ENCODE measurements at places on chromosomes 5 and 9. TPM values are rescaled to one million over a fixed set of nuclear protein-coding genes. Genes with fewer than 3 reads are reported as not detected.

- H3K4me3 ChIP-seq = no peak overlapping the region
- no peak overlapping the region for H3K27ac ChIP-seq
- H3K4me1 ChIP-seq = peaks cover 32% of the 10 kb centered on the region
- DNase-seq = no peak
These were observed 15.7 kb downstream of the USP20 start for GRCh38 chr9:129850821-129851550.

GRCh38 chr5:33261305-33261704 lies 179.5 kb upstream of the TARS1 start:
- peaks cover 2% of the 10 kb centered on the region for H3K27me3 ChIP-seq
- no peak overlapping the region for H3K4me3 ChIP-seq
- H3K36me3 ChIP-seq = no peaks in the 10 kb centered on the region
- no peaks in the 10 kb centered on the region for H3K4me1 ChIP-seq
- DNase-seq = no peak
- H3K27ac ChIP-seq = no peak overlapping the region

- H3K27ac ChIP-seq = no peak overlapping the region
- no peaks in the 10 kb centered on the region for H3K4me1 ChIP-seq
These were observed 35.4 kb upstream of the MAP1B start for GRCh38 chr5:72071906-72072305.

GRCh38 chr5:40572937-40573336 lies 106.8 kb upstream of the PTGER4 start:
- H3K4me3 ChIP-seq = no peak overlapping the region
- H3K4me1 ChIP-seq = peaks cover 24% of the 10 kb centered on the region
- H3K36me3 ChIP-seq = peaks cover 2% of the 10 kb centered on the region

DNA sequence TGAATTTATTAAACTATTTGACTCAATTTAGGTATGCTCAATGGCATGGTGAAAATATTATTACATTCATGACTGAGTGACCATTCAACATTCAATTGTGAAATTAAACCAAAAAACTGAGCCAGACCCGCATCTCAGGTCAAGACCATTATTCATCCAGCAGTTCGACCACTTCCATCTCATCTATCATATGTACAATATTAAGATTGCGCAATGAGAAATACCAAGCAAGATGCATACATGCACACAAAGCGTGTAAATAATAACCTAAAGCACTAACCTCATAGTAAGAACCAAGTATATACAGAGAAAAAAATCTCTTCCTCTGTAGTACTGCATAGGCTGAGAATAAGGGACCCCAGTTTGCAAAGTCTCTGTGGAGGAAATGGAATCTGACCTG lies 310.2 kb downstream of the ADGRV1 start:
- H3K4me1 ChIP-seq = peaks cover 2% of the 10 kb centered on the region
- H3K36me3 ChIP-seq = no peaks in the 10 kb centered on the region

- H3K27me3 ChIP-seq = no peaks in the 10 kb centered on the region
- no peak for DNase-seq
- H3K4me1 ChIP-seq = no peaks in the 10 kb centered on the region
- H3K4me3 ChIP-seq = no peak overlapping the region
- H3K27ac ChIP-seq = no peak overlapping the region
- no peaks in the 10 kb centered on the region for H3K36me3 ChIP-seq
These were observed 17.4 kb upstream of the RORB start for GRCh38 chr9:74479711-74480110.

GRCh38 chr5:96823900-96824380 lies 16.2 kb upstream of the ERAP1 start:
- peaks cover 18% of the 10 kb centered on the region for H3K4me1 ChIP-seq
- no peak overlapping the region for H3K27ac ChIP-seq
- DNase-seq = no peak
- H3K4me3 ChIP-seq = no peak overlapping the region
- peaks cover 11% of the 10 kb centered on the region for H3K27me3 ChIP-seq

DNA sequence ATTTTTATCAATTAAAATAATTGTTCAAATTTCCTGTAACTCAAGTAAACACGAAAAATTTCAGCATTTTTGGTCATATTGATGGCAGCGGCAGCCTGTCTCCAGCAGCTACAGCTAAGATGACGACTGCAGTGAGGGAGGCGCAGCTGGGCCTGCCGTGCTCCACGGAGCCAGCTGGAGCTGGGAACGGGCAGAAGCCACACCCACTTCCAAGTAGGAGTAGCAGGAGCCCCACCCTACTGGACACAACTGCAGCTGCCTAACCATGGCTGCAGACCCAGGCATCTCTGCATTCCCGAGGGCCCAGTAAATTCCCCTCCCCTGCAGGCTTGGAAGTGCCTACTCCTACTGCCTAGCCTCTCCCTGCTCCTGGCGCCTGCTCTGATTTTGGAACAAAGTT lies 2031.7 kb downstream of the EFNA5 start:
- H3K4me3 ChIP-seq = no peak overlapping the region
- H3K27ac ChIP-seq = no peak overlapping the region
- H3K4me1 ChIP-seq = no peaks in the 10 kb centered on the region
- DNase-seq = no peak

DNA sequence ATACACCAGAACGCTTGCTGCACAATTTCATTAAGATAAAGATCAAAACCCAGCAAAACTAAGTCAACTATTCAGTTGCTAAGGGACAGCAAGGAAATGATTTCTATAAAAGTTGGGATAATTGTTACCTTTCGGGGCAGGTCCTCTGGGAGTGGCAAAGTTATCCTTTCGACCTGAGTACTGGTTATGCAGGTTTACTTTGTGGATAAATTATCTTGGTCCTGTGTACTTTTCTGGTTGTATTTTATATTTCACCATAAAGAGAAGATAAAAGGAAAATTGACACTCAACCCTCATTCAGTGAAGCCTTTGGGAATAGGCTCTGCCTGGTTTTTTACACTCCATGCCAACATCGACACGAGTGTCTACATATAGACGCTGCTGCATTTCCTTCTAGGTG lies 146.5 kb downstream of the SYK start:
- H3K36me3 ChIP-seq = no peaks in the 10 kb centered on the region
- no peak for DNase-seq
- H3K4me1 ChIP-seq = peaks cover 4% of the 10 kb centered on the region
- no peak overlapping the region for H3K27ac ChIP-seq
- H3K27me3 ChIP-seq = peaks cover 42% of the 10 kb centered on the region

DNA sequence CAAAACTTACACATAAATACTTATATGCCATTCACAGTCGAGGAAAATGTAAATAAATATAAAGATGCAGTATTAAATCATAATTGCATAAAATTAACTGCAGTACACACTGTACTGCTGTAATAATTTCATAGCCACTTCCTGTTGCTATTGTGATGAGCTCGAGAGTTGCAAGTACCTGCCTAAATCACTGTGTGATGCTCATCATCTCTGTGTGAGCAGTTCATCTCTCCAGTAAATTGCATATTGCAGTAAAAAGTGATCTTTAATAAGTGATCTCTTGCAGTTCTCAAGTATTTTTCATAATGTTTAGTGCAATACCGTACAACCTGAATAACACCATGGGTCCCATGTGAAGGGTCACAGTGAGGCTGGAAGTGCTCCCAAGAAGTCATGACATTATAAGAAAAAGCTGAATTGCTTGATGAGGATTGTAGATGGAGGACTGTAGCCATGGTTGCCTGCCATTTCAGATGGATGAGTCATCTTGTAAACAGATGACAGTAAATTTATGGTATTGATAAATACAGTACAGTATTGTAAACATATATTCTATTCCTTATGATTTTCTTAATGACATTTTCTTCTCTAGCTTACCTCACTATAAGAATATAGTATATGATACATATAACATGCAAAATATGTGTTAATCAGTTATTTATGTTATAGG lies 34.9 kb downstream of the SYK start:
- no peaks in the 10 kb centered on the region for H3K4me1 ChIP-seq
- H3K36me3 ChIP-seq = no peaks in the 10 kb centered on the region
- no peak for DNase-seq
- H3K4me3 ChIP-seq = no peak overlapping the region
- no peak overlapping the region for H3K27ac ChIP-seq
- peaks cover 4% of the 10 kb centered on the region for H3K27me3 ChIP-seq

GRCh38 chr9:134442486-134443173 lies 116.4 kb downstream of the RXRA start:
- H3K4me1 ChIP-seq = peaks cover 6% of the 10 kb centered on the region
- no peak overlapping the region for H3K27ac ChIP-seq
- DNase-seq = no peak
- H3K27me3 ChIP-seq = peaks cover 10% of the 10 kb centered on the region
- H3K4me3 ChIP-seq = no peak overlapping the region

- no peak overlapping the region for H3K27ac ChIP-seq
- no peaks in the 10 kb centered on the region for H3K27me3 ChIP-seq
- no peaks in the 10 kb centered on the region for H3K4me1 ChIP-seq
- DNase-seq = no peak
- no peak overlapping the region for H3K4me3 ChIP-seq
These were observed 56.1 kb downstream of the GRIA1 start for GRCh38 chr5:153546566-153546965.

DNA sequence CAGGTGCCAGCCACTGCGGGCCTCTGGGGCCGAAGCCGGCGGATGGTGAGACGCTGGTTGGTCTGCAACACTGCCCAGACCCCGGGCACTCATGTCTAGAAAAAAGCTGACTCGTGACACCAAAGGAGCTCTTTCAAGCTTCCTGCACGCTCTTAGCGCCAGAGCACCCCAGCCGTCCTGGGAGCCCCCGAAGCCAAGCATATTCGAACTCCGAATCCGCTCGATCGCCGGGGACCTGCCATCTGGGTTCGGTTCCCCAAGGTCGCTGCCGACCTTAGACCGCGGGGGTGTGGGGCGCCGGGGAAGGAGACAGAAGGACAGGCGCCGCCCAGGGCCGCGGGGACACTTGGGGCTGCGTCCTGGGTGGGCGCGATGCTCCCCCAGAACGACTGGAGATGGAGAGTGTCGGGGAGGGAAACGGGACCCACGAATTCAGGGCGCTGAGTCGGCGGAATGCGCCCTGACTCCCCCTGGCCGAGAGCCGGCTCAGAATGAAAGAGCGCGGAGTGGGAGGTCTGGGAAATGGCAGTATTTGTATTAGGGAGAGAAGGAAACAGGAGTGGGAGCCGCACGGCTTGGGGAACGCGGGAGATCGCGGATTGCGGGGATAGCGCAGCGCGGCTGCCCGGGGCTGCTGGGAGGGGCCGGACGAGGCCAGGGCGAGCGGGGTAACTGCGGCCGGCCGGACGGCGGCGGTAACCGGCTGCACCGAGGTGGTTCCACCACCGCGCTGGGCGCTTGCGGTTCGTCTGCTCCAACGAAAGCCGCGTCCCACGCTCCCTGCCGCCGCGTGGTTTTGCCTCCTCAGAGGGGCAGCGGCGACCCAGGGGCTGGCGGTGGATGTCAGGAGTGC lies 20.1 kb upstream of the MARCHF6 start:
- peak; percentile 58 for DNase-seq
- peaks cover 4% of the 10 kb centered on the region for H3K4me1 ChIP-seq
- no peak overlapping the region for H3K27ac ChIP-seq

GRCh38 chr5:173812811-173813550 lies 75.2 kb upstream of the CPEB4 start:
- no peaks in the 10 kb centered on the region for H3K36me3 ChIP-seq
- H3K27ac ChIP-seq = no peak overlapping the region
- H3K27me3 ChIP-seq = peaks cover 13% of the 10 kb centered on the region

DNA sequence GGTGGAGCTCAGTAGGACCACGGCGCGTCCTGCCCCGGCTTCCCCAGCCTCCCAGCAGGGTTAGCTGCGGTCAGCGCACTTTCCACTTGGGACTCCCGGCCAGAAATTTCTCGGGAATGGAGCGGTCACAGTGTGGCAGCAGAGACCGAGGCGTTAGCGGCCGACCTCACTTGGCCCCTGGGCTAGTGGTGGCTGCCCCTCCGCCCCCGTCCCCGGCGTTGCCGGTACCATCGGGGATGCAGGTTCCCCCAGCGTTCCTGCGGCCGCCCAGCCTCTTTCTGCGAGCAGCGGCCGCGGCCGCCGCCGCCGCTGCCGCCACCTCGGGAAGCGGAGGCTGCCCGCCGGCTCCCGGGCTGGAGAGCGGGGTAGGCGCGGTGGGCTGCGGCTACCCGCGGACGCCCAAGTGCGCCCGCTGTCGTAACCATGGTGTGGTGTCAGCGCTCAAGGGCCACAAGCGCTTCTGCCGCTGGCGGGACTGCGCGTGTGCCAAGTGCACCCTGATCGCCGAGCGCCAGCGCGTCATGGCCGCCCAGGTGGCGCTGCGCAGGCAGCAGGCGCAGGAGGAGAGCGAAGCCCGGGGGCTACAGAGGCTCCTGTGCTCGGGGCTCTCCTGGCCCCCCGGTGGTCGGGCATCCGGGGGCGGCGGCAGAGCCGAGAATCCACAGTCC lies 460 bp downstream of the DMRTA1 start:
- DNase-seq = peak; percentile 68
- peaks cover 3% of the 10 kb centered on the region for H3K4me1 ChIP-seq
- H3K27me3 ChIP-seq = peaks cover 46% of the 10 kb centered on the region
- no peak overlapping the region for H3K4me3 ChIP-seq

GRCh38 chr9:88243736-88244135 lies 105.5 kb upstream of the SPATA31C2 start:
- no peak overlapping the region for H3K27ac ChIP-seq
- H3K4me1 ChIP-seq = no peaks in the 10 kb centered on the region
- no peak for DNase-seq
- H3K36me3 ChIP-seq = no peaks in the 10 kb centered on the region
- no peak overlapping the region for H3K4me3 ChIP-seq
- H3K27me3 ChIP-seq = peaks cover 37% of the 10 kb centered on the region

DNA sequence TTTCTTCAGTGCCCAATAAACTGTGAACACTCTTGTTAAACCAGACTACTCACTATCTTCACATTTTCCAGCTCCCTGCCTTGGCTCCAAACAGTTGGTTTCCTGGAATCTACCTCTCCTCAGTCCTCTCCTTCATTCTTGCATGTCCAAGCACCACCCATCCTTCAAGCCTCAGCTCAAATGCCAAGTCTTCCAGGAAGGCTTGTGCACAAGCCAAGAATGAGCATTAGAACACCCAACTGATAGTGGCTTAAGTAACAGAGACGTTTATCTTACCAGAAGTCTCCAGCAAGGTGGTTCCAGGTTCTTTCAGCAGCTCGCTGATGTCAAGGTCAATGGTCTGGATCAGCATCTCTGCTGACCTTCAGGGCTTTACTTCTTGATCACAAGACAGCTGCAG lies 60.1 kb downstream of the PTPDC1 start:
- DNase-seq = no peak
- no peaks in the 10 kb centered on the region for H3K4me1 ChIP-seq
- H3K4me3 ChIP-seq = no peak overlapping the region
- no peaks in the 10 kb centered on the region for H3K36me3 ChIP-seq

GRCh38 chr5:116494784-116495450 lies 79.7 kb downstream of the SEMA6A start:
- no peak for DNase-seq
- no peak overlapping the region for H3K4me3 ChIP-seq
- no peak overlapping the region for H3K27ac ChIP-seq
- no peaks in the 10 kb centered on the region for H3K36me3 ChIP-seq

GRCh38 chr5:1801222-1801966 lies at the start of gene NDUFS6:
Gene NDUFS6 (plus strand): TSS chr5:1801407. CDS start chr5:1801418, 11 bp downstream.
- no peaks in the 10 kb centered on the region for H3K27me3 ChIP-seq
- H3K4me1 ChIP-seq = peaks cover 40% of the 10 kb centered on the region
- H3K27ac ChIP-seq = peak within 1 kb of the TSS; percentile 93
- H3K4me3 ChIP-seq = peak within 1 kb of the TSS; percentile 90
- H3K36me3 ChIP-seq = peaks cover 61% of the 10 kb centered on the region

Gene CAMK2A
- total RNA-seq = not detected

Gene TNFSF15
- 1.5 TPM for total RNA-seq

Gene PCDHGB2
- 0.97 TPM for total RNA-seq

Gene KCNV2
- total RNA-seq = not detected

Gene TOR4A
- total RNA-seq = 11.4 TPM

Gene SLC4A9
- total RNA-seq = not detected

Gene SHROOM1
- 7.4 TPM for total RNA-seq

All from activated CD4-positive, alpha-beta T cell treated with anti-CD3 and anti-CD28 coated beads, Interleukin-2, amount 10 ng/mL, durations not matched to agents 24 days and 14 days (primary cell).